Activated CD8-positive, alpha-beta memory T cell treated with anti-CD3 and anti-CD28 coated beads for 1 hour (primary cell): ENCODE measurements at places on chromosomes 7 and 10.

DNA sequence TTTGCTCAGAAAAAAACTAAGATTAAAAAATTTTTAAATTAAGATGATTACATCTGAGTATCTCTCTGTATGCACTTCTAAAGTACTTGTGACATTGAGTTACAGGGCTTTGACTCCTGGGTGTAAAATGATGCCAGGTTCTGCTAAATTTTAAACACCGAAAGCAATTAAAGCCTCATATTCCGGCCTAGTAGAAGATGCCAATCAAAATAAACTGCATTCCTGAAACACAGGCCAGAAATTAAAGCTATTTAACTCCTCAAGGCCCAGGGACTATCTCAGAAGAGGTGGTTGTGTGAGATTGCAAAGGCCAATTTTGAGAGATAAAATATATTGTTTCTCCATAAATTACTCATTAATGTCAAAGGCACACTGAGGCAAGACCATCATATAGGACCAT lies 388.3 kb downstream of the KIF20B start:
- DNase-seq, result no peak

- no peak for DNase-seq
Observed at GRCh38 chr10:24027107-24027506, 181.8 kb upstream of the KIAA1217 start.

DNA sequence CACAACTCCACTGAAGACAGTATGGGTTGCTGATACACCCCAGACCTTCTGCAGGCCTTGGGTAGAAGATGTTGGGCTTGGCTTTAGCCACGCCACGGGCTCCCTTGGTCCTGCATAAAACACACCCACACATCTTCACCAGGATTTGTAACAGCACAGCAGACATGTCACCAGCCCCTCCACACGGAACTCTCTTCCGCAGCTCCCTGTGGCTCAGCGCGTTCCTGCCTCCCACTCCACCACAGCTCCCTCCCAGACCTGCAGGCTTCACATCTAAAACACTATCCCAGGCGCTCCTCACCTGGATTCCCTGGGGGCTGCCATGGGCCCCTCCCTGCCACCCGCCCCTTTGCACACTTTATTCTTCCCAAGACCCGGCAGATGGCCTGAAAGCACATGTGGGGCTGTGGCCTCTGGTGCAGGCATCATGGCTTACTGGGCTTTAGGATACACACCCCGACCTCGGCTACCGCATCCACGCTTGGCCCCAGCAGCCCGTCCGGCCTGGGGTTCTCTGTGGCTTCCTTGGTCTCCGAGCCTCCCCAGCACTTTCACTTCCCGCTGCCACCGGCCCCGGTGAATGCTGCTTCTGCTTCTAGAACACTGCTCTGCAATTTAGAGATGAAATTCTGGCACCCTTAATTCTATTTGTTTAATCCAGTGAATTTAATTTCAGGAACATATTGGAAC lies 432.9 kb downstream of the DNAJB6 start:
- no peak for DNase-seq

DNA sequence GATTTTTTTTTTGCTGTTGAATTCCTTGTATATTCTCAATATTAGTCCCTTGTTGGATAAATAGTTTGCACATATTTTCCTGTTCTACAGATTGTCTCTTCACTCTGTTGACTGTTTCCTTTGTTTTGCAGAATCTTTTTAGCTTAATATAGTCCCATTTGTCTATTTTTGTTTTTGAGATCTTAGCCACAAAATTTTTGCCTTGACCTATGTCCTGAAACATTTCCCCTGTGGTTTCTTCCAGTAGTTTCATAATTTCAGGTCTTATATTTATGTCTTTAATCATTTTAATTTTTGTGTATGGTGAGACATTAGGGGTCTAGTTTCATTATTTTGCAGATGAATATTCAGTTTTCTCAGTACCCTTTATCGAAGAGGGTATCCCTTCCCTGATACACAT lies 92.7 kb downstream of the LANCL2 start:
- no peak for DNase-seq

GRCh38 chr10:46554166-46554781 lies 2.2 kb downstream of the GPRIN2 start:
- DNase-seq, result no peak

DNA sequence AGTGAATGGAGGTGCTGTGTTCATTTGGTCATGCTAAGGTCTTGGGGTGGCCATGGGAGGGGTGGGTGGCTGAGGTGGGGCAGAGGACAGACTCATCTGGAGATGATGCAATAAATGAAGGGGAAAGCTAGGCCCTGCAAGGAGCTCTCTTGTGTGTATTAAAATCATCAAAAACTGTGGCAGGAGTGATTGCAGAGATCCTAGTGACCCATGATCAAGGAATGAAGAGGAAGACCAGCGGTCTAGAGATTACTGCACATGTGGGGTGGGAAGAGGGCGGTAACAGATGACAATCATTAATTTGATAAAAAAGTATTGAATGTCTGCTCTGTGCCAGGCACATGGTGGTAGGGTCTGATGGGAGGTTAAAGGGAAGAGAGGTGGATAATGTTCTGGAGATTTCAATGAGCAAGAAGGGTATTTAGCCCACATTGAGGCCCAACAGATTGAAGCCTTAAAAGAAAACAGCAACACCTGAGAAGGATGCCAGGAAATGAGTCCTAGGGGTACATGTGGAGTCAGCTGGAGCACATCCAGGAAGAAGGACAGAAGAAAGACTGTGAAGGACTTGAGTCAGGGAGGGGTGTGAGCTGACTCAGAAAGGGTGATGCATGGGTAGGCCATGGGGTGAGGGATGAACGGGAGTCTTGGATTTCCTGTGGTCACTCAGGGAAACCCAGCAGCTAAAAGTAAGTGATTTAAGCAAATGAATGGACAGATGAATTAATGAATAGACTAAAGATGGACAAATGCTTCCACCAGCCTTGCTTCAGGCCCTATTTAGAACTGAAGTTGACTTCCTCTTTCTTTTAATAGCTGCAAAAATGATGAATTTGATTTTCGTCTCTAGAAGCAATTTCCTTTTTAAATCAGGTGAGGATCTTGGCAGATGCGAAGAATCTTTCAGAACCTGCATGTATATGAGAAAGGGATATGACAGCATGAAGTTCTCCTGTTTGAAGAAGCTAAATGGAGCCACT lies 83.1 kb upstream of the IGFBP3 start:
- DNase-seq, result no peak

DNA sequence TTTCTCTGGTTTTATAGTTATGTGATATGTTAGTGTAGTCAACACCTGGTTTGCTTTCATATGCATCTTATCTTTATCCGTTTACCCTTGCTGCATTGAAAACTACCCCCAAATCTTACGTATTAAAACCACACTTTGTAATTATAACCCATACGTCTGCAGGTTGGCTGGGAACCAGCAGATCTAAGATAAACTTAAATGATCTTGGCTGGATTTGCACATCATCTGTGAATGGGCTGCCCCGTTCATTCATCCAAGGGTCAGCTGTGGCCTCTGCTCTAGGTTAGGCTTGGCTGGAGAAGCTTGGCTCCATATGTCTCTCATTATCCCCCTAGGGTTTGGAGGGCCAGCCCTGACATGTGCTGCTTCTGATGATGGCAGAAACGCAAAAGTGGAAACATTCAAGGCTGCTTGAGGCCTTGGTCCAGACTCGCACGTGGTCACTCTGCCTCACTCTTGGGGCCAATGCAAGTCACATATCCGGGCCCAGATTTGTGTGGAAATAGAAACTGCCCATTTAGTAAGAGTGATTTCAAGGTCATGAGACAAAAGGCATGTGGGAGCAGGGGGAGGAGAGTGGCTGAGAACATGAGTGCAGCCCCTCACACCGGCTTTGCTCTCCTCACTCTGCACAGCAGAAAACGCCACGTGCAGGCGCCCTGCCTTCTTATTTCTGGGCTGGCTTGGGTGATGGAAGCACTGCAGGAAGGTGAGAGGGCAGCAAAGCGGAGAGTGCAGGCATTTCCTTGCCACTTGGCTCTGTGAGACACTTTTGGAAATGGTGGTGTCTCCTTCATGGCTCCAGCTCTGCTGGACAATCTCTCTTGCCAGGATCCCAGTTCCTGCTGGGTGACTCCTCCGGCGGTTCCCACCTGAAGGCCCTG lies 553.8 kb downstream of the GLRX3 start:
- DNase-seq, result no peak

- DNase-seq, result no peak
Observed at GRCh38 chr7:36985866-36986400, 261.6 kb upstream of the AOAH start.

GRCh38 chr10:72037811-72038210 lies 50.5 kb downstream of the SPOCK2 start:
- no peak for DNase-seq

GRCh38 chr10:47033081-47033480 lies 121.9 kb downstream of the PTPN20 start:
- no peak for DNase-seq

DNA sequence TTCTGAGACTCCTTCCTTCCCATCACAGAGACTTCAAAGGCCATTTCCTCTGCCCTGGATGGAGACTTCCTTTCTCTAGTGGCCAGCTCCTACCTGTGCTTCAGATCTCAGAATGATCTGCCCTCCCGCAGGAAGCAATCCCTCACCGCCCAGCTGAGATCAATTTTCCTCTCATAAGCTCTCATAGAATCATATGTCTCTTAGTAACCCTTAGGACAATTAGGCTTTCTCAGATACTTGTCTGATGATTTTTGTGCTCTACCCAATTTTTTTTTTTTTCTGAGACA lies 212.6 kb upstream of the PRSS58 start:
- no peak for DNase-seq

DNA sequence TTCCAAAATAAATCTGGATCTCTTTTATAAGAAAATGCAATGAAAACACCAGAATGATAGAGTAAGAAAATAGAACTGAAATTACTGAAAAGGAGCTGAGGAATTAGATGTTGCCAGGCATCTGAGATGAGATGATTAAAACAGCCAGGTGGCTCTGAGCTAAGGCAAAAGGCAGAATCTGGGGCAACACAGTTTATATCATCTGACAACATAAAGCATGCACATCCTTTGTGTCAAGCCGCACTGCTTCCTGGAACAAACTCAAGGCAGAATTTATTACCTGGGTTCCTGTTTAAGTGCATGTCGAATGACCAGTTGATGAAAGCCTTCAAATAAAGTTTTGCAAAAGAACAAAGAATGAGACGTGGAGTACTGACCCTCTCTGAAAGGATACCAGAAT lies 247.0 kb downstream of the SNX10 start:
- DNase-seq, result no peak

DNA sequence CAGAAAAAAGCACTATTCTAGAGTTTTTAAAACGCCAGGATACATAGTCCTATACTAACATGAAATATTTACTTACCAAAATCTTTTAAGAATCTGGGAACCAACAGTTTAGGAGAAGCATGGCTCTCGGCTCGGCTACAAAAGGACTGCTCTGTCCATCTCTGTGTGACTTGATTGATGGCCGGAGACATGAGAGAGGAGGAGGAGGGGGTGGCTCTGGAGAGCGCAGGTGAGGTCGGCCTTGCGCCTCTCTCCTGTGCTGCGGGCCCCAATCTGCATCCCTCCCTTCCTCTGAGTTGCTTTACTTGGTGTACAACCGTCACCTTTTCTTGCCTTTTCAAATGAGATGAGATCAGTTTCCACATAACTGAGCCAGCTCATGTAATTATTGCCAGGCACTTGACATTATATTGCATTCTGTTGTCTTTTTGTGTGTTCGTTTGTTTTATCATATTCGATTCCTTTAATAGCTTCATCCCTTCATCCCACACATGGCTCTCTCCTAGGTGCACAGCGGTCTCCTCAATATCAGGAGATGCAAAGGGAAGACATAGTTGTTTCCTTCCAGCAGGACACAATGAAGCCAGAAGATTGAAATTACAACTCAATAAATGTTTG lies 87.8 kb upstream of the KLF6 start:
- no peak for DNase-seq

GRCh38 chr7:64978497-64979203 lies 12.2 kb downstream of the ZNF117 start:
- no peak for DNase-seq
